ENCODE measurements at places on chromosomes 5 and 9.
A peak's percentile ranks its signal among the peaks of the same experiment; 100 is the strongest.

GRCh38 chr5:104111632-104112031 is 549.0 kb upstream of the NUDT12 start:
- DNase-seq, result no peak

DNA sequence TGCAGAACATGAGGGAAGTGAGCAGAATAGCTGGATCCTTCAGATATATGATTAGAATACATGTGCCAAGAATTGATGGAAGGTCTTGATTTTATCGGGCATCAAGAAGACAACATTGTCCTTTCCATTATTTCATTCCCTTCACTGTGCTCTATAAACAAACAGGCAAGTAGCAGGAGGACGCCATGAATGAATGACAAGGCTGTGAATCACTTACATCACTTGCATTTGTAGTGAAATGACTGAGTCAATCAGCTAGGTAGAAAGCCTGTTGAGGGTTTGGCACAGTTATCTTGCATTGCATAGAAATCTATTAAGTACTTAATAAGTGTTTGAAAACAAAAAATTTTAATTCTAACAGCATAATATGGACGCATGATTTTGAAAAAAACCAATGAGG is 548.8 kb upstream of the IZUMO3 start:
- no peak for DNase-seq

GRCh38 chr5:134098690-134099089 is 15.8 kb upstream of the TCF7 start:
- DNase-seq, result no peak

GRCh38 chr5:150582241-150583109 is 58.0 kb upstream of the SYNPO start:
- DNase-seq, result no peak

GRCh38 chr9:39588500-39589137 is 233.2 kb downstream of the SPATA31A1 start:
- no peak for DNase-seq

DNA sequence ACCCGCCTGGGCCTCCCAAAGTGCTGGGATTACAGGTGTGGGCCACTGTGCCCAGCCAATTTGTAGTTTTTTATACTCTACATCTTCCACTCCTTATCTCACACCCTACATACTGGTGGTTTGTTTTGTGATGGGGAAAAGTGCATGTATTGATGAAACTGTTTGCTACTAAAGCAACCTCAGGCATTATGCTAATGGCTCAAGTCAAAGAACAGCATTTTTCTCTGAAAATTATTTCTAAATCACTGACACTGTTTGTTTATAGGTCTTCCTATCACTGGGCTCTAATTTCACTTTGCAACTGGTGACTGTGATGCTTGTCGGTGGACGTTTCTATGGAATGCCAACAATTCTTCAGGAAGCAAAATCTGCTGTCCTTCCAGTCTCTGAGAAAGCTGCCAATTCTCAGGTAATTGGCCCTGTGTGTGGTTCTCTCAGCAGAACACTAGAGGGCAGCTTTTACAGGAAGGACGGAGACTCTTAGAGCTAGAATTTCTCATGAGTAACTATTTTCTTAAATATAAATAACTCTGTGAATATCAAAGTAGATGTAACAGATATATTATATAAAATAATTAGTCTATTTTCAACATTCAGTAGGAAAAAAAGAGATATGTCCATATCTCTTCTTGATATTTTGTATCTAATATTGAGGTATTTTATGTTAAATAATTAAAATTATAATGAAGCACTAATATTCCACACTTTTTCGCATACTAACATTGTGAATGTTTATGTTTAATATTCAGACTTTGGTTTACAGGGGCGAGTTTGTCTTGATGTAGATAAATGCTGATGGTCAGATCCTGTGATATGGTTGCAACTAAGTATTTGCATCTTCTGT is 244.1 kb downstream of the ADGRV1 start:
- no peak for DNase-seq

DNA sequence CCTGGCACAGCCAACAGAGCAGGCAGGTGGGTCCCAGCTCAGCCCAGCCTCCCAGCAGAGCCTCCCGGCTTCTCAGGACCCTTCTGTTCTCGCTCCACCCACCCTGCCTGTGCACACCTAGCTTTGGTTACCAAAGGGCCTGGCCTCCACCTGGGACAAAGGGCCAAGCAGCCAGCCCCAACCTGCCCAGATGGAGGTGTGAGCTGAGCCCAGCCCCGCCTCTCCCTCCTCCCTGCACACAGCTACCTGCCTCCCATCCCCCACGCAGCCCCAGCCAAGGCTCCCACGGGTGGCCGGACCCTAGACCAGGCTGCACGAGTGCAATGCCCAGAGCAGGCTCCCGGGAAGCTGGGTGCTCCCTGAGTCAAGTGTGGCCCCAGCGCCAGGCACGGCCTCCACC is 5.6 kb downstream of the TPRN start:
- DNase-seq, result no peak

DNA sequence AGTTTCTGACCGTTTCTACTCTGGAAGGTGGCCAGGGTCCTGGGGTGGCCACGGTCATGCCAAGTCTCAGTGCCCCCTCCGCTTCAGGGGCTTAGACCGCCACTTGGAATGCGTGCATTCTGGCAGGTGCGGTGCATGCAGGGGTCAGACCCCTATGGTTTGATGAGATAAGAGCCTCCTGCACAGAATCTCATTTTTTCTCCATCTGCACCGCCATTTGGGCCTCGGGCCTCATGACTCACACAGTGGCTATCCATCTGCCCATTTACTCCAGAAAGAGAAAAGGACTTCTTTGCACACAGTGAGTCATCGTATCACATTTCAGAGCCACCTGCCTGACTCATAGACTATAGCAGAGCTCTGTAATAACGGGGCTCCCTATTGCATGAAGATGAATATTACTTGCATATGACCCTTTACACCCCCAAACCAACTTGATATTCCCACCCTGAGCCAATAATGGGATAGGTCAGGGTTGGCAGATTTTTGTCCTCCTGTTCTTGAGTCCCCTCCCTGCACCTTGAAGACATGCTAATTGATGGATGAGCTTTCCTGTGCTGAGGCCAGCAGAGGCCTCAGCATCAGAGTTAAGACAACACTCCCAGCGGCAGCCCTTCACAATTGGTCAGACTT is 157.4 kb downstream of the NR3C1 start:
- no peak for DNase-seq

DNA sequence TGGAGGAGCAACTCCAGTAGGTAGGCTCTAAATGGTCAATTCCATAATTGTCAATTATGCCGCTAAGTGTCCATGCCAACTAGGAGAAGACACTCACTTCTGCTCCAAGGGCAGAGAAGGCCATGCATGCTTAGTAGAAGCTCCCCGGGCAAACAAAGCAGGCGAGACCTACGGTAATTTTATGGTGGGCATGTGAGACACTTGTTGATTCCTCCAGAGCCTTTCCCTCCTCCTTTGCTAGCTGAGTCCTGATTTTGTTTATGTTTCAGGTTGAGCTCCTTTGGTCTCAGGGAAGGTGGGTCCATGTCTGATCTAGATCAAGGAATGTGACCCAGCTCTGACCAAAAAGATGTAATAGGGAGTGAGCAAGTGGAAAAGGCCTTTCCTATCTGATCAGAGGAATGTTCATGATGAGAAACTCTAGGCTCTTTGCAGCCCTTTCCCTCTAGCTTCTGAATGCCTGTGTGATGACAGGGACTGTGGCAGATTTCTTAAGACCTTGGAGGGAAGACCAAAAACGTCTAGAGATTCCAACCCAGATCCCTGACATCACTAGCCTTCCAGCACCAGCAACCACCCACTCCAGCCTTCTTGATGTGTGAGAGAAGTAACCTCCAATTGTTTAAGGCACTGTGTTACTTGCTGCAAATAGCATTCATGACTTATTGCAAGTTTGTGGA is 7.7 kb upstream of the CPEB4 start:
- DNase-seq, result no peak

GRCh38 chr5:120706877-120707276 is 242.8 kb downstream of the PRR16 start:
- no peak for DNase-seq

GRCh38 chr5:170470808-170471404 is 32.9 kb upstream of the KCNIP1 start:
- no peak for DNase-seq

DNA sequence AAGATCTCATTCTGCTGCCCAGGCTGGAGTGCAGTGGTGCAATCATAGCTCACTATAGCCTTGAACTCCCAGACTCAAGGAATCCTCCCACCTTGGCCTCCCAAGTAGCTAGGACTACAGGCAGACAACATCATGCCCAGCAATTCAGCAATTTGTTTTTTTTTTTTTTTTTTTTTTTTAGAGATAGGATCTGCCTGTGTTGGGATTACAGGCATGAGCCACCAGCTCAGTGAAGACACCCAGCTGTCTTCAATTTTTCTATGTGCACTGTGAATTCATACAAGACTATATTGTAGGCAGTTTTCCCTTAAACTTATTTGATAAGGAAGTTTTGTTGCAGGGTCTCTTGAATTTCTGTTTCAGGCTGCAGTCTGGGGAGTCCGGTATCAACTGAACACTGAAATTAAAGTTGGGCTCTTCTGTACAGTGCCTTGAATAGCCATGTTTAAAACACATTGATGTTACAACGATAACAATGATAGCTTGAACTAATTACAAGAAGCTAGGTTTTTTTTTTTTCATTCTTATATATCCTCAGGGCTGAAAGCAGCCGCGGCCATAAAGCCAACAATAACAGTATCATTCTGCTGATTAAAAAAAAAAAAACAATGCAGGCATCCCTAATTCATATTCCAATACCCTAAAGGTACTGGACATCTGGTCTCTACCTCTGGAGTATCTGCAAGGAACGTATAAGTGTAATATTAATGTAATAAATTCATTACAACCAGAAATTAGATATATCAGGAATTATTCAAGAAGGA is 63.5 kb downstream of the MPDZ start:
- no peak for DNase-seq

DNA sequence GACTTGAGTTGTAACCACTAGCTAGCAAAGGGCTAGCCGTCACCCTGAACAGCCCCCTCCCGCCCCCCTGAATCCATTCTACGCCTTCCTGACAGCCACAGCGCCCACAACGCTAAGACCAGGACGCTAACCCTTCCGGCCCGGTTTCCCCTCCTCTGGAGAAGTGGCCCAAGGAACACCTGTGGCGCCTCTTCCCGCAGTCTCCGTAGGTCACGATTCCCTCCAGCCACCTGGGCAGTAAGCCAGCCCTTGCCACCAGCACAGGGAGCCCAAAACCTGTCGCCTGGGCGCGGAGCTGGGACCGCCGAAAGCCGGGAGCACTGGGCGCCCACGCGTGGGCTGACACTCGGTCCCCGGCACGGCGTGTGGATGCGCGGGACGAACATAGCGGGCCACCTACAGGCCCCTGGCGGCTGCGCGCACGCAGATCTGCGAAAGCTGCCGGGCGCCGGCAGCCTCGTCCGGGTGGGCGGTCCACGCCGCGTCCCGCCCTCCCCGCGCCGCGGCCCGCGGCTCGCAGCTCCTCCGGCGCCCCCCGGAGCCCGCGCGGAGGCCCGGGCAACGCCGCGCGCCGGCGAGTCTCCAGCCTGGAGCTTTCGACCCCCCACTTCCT is 596 bp downstream of the IRF1 start:
- peak; percentile 67 for DNase-seq

GRCh38 chr5:101012880-101013279 is 109.8 kb upstream of the ST8SIA4 start:
- DNase-seq, result no peak

DNA sequence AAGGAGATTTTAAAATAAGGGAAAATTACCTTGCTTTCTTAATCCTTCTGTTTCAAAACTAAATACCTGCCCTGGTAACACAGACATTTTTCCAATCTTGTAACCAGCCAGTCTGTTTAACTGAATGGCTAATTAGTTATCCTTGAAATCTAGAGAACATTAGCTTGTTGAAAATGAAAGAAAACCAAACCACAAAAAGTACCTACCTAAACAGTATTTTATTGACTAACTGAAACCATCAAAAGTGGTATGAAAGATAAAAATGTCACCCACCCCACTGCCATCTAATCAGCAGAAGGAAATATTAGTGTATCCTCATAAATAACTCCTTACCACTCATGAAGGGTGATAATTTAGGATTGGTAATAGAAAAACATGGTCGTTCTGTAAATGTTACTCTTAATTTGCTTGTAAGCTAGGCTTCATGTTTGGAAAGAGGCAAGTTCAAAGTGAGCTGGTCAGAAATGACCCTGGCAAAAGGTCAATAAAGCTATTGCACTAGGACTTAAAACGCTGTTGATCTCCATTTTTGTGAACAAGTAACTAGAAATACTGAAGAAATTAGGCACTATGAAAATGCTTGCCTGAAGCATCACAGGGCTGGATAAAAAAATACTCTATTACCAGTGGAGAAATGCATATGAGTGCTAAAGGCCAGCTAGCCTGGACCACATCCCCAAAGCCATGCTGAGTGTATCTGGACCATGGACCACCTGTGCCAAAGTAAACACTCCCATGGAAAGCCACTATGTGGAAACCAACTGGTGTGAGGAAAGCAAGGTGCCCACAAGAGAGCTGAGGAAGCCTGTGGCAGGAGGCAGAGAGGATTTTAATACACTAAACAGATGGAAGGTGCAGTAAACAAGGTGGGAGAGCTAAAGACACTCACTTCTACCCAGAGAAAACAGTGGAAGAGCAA is 8.4 kb downstream of the SEMA5A start:
- DNase-seq, result no peak

- no peak for DNase-seq
Observed at GRCh38 chr9:83340451-83340850, 197.8 kb downstream of the FRMD3 start.

- no peak for DNase-seq
Observed at GRCh38 chr5:148902478-148902877, 76.1 kb downstream of the ADRB2 start.

- DNase-seq, result no peak
Observed at GRCh38 chr5:130137681-130138080, 233.4 kb downstream of the CHSY3 start.

DNA sequence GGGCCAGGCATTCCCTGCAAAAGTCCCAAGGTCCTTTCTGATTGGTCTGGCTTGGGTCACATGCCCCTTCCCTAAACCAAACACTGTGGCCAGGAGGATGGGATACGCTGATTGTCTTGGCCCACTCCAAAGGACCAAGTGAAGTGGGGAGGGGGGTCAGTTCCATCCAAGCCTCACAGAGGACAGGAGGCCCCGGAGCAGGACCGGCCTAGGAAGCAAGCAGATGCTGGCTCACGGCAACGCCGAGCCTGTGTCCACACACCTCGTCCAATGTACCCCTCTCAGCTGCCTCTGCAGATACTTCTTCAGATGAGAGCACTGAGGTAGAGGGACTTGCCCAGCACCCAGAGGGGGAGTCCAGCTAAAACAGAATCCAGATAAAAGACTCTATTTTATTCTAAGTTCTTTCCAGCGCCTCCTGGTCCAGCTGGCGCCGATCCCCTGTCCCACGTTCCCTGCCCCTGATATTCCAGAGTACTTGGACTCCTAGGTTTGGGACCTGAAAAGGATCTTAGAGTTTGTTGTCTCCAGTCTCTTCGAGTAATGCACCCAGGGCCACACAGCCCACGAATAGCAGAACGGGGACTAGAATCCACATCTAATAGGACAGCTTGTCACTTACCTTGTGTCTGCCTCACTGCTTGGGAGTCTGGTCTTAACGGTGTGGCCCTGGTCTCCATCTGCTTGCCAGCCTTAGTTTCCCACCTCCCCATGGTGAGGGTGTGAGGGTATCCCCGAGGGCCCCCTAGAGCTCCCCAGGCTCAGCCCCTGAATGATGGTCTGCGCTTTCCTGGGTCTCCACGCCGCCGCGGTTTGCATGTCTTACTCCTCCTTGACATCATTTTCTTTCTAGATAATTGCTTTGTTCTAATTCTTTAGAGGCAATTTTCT is 72.4 kb upstream of the UNC5A start:
- DNase-seq, result peak; percentile 0
